Osteoblast (primary cell): ENCODE measurements at places on chromosomes 2 and 18. TPM values are rescaled to one million over a fixed set of nuclear protein-coding genes. Genes with fewer than 3 reads are reported as not detected.

Gene DUSP2
- 2.7 and 3.3 TPM in 2 replicates for total RNA-seq

- no peak for DNase-seq
- no peak overlapping the region for H3K4me3 ChIP-seq
- H3K36me3 ChIP-seq, result no peaks in the 10 kb centered on the region
Measured at GRCh38 chr2:109013051-109013450, 24.0 kb upstream of the EDAR start.

GRCh38 chr2:135531231-135532197 is at the start of gene R3HDM1:
TSS of gene R3HDM1 (plus strand) at chr2:135531484. CDS start at chr2:135604846, 73,362 bp downstream.
- peak within 1 kb of the TSS; percentile 96 for H3K27ac ChIP-seq
- H3K4me3 ChIP-seq, result peak within 1 kb of the TSS; percentile 79
- no peaks in the 10 kb centered on the region for H3K27me3 ChIP-seq
- H3K36me3 ChIP-seq, result no peaks in the 10 kb centered on the region

- H3K4me1 ChIP-seq, result no peaks in the 10 kb centered on the region
- H3K36me3 ChIP-seq, result no peaks in the 10 kb centered on the region
- peaks cover 18% of the 10 kb centered on the region for H3K27me3 ChIP-seq
- DNase-seq, result no peak
Measured at GRCh38 chr18:32775628-32776027, 2.8 kb upstream of the KLHL14 start.
